ENCODE measurements at places on chromosomes 4 and X.

DNA sequence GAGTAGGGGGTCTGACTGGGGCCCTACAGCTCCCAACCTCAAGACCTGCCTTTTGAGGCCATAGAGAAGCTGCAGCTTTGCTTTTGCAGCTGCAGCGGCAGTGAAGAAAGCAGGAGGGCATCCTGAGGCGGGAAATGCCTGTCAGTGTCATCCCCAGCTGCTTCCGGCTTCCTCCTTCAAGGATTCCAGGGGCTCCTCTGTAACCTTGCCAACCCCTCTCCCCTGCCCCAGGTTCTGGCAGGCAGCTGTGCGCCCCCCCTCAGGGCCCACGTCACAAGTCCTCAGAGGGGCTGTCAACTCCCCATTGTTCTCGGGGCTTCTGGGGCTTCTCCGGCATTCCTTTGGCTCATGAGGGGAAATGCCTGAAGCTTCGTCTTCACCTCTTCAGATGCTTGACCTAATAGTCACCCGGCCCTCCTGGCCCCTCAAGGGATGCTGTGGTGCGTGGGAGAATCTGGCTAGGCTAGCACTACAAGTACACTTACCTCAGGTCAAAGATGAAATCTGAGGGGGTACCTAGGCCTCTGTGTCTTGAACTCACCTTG is 31.9 kb downstream of the APLN start:
- DNase-seq = peak; percentile 84

DNA sequence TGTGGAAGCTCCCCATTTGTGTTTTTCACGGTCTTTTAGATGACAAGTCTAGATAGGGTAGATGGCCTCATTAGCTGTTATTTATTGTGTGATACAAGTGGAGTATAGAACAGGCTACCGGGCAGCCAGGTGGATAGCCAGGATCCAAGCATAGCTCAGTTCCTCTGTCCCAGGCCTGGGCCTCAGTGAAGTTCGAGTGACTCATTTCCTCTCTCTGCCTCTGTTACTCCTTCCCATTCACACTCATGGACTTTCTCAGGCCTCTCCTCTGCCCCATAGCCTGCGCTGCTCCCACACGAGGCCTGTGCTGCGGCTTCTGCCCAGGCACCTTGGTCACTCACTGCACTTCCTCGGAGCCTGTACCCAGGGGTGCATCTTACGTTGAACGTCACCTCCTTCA is 54.5 kb downstream of the TENM3 start:
- DNase-seq = peak; percentile 37

DNA sequence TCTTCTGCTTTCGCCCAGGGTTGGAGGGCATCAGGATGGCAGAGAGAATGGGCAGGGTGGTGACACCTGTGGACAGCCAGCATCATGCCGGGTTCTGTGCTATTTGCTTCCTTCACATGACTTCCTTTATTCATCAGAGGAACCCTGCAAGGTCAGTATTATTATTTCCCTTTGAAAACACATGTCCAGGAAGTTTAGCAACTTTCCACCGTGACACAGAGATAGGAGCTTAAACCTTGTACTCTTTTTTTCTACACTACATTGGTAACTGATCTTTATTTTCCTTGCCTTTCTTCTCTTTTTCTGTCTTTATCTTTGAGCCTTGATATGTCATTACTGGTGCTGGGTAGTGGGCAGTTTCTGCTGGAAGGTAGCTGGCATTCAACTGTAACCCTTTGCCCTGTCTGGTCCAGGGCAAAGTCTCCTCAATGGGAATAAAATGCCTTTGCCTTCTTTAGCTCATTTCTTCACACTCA is 5.0 kb upstream of the MGST2 start:
- DNase-seq = no peak

DNA sequence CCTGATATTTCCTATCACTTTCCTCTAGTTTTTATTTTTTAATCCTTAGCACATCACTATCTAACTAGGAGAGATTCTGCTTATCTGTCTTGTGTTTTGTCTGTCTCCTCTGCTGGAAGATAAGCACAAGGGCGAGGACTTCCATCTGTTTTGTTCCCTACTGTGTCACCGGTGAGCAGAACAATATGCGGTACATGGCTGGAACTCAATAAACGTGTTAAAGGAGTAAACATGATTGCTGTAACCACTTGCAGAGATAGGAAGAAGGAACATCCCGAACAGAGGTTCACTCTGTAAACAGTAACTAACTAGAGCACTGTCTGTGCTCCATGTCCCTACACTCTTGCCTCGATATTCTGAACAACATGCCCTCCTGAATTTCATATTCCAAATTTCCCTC is 5.2 kb downstream of the HS3ST1 start:
- no peak for DNase-seq

- peak; percentile 64 for DNase-seq
Observed at GRCh38 chr4:153466081-153466948, at the start of gene TMEM131L. TMEM131L (plus strand) TSS chr4:153466360; CDS start chr4:153466398, 38 bp downstream.

DNA sequence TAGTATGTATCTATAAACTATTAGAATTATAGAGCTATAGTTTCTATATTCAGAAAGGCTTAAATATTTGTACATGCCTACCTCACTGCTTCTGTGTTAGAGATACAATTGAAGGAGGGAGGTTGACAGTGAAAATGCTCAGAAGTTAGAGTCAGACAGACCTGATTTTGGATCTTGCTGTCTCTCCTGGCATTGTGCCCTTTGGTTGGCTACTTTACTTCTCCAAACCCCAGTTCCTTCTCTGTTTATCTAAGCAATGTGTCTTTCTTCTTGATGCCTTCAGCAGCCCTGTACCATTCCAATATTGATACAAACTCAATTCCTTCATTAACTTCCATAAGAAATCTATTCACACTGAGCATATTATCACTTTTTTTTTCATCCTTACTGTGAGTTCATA is 28.7 kb downstream of the CCNG2 start:
- DNase-seq = no peak

GRCh38 chr4:76250962-76251361 is 559 bp upstream of the FAM47E start:
- peak; percentile 1 for DNase-seq

GRCh38 chr4:181645489-181645888 is 597.7 kb upstream of the TENM3 start:
- DNase-seq = peak; percentile 39

GRCh38 chr4:140061659-140062289 is 92.2 kb downstream of the MAML3 start:
- DNase-seq = no peak
